ENCODE measurements at places on chromosomes 2 and 18. TPM values are rescaled to one million over a fixed set of nuclear protein-coding genes. Genes with fewer than 3 reads are reported as not detected.

Gene C2orf72
- not detected for polyA plus RNA-seq

Gene ALPP
- not detected for polyA plus RNA-seq

Gene ERMN
- polyA plus RNA-seq, result 0.26 TPM

Gene CYS1
- polyA plus RNA-seq, result not detected

Gene SFXN5
- 0.95 TPM for polyA plus RNA-seq

Gene DYNAP
- polyA plus RNA-seq, result not detected

Data from CD4-positive, alpha-beta memory T cell (primary cell).